ENCODE measurements at places on chromosomes 12 and 14.

DNA sequence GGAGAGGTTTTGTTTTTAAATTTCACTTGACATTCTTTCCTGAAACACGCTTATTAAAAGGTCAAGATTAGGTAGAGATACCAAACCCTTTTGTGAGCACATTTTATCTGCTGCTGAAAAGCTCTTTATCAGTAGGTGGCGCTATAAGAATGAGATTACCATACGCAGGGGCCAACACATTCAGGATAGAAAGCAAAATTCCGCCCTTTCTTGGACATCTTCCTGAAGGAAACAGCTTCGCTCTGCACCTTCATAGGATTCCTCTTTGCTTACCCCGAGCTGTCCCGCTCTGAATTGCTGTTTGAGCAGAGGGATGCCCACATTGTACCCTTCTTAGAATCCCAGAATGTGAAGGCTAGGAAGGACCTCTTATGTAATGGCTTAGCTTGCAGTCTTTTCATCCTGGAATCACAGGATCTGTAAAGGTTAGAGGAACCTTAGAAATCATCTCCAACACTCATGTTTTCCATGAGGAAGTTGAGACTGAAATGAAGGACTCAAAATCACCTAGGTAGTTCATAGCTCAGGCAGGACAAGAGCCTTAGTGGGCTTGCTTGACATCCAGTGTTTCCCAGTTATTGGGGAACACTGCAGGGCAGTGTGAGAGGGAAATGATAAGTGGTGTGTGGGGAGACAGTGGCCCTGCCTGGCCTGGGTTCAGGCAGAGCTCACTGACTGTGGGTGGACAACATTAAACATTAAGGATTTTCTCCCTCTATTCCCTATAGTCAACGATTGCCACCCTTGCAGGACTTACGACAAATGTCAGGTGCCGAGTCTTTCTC, 38.7 kb upstream of the CRY1 start:
- peak; percentile 4 for DNase-seq

- no peak for DNase-seq
Measured at GRCh38 chr12:85821206-85821605, 15.0 kb downstream of the RASSF9 start.

- DNase-seq, result no peak
Measured at GRCh38 chr14:67432050-67432564, 20.1 kb upstream of the PLEK2 start.

DNA sequence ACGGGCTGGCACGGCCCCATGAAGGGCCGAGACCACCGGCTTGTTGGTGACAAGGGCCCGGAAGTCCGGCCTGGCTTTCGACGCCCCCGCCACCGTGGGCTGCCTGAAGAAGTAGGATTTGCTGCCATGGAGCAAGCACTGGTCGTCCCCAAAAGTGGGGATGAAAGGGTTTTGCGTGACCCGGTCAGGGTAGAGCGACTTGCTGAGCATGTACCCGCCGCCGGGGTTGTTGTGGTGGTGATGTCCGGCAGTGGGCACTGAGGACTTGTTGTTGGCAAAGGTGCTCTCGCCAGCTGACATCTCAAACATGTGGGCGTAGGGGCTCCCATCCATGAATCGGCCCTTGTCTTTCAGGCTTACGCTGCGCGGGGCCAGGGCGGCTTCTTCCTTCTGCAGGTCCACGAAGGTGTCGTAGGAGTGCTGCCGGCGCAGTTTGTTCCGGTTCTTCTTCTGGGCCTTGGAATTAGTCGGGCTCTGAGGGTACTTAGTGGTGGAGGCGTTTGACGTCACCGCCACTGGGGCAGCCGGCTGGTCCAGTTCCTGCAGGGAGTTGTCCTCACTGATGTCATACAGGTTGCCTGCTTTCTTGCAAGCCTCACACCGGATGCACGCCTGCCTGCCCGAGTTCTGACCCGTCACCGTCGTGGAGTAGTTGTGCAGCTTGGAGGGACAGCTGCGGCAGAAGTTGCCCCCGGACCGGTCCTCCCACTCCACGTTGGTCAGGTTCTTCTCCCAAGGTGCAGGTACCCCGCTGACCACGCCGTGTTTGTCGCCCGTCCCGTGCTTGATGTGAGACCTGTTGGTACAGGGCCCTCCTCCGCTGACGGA, 366.6 kb downstream of the EMP1 start:
- no peak for DNase-seq

DNA sequence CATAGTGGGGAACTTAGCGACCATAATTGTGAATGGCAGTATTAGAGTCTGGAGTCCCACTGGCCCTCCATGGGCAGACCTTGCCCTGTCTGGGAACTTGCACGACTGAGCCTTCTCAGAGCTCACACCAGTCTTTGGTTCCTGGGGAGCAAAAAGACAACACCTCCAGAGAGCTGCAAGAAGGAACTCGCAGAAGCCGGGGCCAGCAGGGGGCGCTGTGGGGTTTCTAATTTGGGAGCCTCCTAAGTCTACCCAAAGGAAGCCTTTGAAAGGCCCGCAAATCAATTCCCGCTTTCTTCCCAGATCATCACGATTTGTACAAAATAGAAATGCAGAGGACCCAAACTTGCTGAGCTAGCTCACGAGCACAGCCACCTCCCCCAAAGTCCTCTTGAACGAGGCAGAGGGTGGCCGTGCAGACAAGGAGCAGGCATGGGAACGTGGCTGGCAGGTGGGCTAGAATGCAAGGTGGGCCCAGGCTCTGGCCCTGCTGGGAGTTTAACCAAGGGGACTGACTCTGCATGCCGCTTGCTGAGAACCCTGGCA, 46.3 kb upstream of the FBXO21 start:
- no peak for DNase-seq

- DNase-seq, result no peak
Measured at GRCh38 chr14:31269634-31270195, 62.1 kb upstream of the HECTD1 start.

- DNase-seq, result no peak
Measured at GRCh38 chr12:5236022-5236640, 192.5 kb downstream of the KCNA5 start.

GRCh38 chr12:54882079-54882478, 27.8 kb downstream of the MUCL1 start:
- no peak for DNase-seq

- no peak for DNase-seq
Measured at GRCh38 chr12:52089491-52089890, 10.0 kb downstream of the SMIM41 start.

- DNase-seq, result no peak
Measured at GRCh38 chr14:86055512-86056075, 525.6 kb downstream of the FLRT2 start.

DNA sequence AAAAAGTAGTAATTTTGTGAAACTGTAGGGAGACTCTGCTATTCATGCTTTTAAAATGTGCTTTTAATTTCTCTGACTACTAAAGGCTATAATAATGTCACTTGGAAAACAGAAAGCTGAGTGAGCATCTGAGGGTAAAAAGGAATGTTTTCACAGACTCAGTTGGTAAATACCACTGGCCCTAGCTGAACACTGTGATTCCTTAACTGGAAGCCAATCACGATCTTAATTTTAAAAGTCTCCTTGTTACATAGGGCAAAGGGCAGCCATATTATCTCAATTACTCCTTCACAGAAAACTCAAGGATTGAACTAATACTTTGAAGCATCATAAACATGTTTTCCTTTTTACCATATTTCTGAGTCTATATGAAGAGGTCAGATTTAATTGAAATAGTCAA, 41.9 kb downstream of the PAWR start:
- DNase-seq, result no peak

DNA sequence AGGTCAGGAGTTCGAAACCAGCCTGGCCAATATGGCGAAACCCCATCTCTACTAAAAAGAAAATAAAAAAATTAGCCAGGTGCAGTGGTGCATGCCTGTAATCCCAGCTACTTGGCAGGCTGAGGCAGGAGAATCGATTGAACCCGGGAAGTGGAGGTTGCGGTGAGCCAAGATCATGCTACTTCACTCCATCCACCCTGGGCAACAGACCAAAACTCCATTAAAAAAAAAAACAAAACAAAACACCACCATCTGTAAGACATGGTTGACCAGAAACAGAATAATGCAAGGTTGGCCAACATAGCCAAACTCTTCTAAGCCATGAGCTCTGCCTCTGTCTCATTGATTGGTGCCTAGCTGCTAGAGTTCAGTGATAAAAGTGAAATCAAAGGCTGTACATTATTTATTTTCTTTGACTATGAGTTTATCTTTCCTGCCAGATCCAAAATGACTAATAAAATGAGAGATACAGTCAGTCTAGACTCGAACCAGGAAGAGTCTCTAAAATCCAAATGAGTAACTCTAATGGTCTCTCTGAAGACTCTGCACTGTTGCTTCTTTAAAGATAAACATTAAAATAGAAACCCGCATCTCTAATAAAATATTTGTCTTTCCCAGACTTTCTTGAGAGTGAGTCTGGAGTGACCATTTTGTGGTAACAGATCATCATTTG, 404.7 kb downstream of the DAD1 start:
- DNase-seq, result no peak

DNA sequence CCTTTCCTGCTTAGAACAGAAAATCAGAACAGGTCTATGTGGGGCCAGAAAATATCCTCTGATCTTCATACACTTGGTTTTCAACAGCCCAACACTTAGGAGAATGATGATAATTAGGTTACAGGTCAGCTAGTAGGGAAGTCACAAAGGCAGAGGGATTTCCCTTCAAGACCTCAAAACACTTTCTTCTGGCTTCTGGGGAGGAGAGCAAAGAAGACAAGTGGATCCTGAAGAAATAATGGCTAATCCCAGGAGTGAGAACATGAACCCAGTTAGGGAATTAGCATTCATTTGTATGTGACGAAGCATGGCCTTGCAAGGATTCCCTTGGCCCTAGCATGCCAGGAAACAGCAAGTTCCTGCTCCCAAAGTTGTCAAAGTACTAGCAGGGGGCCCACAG, 223.3 kb downstream of the BCAT1 start:
- DNase-seq, result no peak

DNA sequence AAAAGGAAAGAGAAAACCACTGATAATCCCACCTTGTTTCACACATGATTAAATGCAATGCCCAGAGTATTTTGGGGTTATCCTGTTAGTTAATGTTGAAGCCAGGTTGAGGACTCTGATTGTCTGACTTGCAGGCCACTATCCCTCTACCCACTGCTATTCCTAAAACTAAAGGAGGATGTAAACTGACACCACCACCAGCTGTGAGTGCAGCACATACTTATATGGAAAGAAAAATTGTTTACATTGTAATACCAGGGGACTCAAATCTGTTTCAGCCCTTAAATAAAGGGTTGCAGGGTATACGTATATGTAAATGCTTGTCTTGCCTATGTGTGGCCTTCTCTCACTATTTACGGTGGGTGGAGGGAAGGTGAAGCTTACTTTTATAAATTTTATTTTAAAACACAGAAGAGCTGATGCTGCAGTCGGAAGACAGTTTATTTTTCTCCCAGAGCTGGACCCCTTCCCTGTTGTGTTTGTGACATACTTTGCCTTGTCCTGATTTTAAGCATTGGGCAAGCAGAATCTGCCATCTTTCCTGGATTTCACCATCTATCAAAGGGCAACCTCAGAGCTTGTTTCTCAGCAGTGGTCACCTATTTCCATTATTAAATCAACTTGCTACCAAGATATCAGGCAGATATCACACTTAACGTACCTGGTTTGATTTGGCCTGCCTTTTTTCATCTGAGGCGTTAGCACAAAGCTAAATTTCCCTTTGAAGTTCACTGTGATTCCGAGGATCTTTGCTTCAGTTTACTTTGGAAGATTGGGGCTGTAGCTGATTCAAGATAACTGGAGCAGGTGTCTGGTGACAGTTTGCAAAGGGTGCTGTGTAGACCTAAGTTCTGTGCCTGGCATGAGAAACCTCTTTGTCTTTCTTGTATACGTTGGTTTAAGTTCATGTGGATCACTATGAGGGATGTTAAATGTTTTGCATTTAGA, 25.2 kb downstream of the DAAM1 start:
- DNase-seq, result no peak

- no peak for DNase-seq
Measured at GRCh38 chr14:99179946-99180345, 92.1 kb downstream of the BCL11B start.

DNA sequence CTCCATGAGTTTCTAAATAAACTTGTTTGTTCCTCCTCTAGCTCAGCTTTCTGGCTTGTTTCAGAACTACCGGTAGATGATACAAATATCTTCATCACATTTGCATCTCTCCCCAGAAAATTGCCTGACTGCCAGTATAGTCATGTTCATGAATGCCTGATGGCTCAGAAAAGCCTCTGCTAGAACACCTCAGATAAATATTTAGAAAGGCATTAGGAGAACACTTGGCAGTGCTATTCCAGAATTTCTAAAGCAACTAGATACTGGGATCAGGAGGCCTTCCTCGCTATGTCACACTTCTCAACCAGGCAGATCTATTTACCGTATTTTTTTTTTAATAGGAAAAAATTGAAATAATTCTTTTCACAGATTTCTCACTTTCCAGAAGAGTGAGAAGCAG, 32.3 kb upstream of the KRAS start:
- no peak for DNase-seq

- DNase-seq, result no peak
Measured at GRCh38 chr12:2170376-2170775, 117.6 kb downstream of the CACNA1C start.

GRCh38 chr14:56120091-56120691, 2.0 kb downstream of the PELI2 start:
- no peak for DNase-seq

GRCh38 chr12:39622306-39622705, 2.7 kb upstream of the ABCD2 start:
- no peak for DNase-seq

- DNase-seq, result no peak
Measured at GRCh38 chr12:13857750-13858149, 123.7 kb downstream of the GRIN2B start.

GRCh38 chr12:76505050-76505449, 54.5 kb downstream of the OSBPL8 start:
- no peak for DNase-seq

DNA sequence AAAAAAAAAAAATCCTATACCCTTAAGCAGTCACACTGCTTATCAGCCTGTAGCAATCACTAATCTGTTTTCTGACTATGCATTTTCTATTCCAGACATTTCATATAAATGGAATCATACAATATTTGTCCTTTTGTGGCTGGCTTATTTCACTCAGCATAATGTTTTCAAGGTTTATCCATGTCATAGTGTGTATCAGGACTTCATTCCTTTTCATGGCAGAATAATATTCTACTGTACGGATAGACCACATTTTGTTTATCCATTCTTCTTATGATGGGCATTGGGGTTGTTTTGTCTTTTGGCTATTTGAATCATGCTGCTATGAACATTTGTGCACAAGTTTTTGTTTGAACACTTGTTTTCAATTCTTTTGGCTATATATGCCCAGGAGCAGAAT, 8.6 kb upstream of the KSR2 start:
- no peak for DNase-seq

- DNase-seq, result no peak
Measured at GRCh38 chr14:104560586-104560945, 19.0 kb upstream of the C14orf180 start.

All from AG04449 (cell line).